ENCODE measurements at places on chromosomes 7 and 10.

- no peak for DNase-seq
Measured at GRCh38 chr7:144656965-144657517, 178.8 kb downstream of the TPK1 start.

GRCh38 chr10:63374991-63375390, 90.8 kb downstream of the JMJD1C start:
- no peak for DNase-seq

DNA sequence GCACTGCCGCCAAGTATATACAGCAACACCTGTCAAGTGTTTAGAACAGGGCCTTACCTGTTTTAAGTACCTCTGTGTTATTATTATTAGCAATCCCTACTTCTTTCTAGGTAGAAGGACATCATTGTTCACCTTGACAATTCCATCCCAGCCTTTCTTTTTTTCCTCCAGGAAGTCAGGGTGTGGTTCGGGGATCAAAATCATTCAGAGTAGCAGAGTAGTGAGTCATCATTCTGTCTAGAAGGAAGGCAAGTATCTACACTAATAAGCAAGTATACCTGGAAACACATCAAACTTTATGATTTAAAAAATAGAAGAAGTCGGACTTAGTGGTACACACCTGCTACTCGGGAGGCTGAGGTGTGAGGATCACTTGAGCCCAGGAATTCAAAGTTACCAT, 25.5 kb upstream of the CAPZA2 start:
- no peak for DNase-seq

GRCh38 chr10:47367646-47368045, 16.4 kb downstream of the ZNF488 start:
- no peak for DNase-seq

DNA sequence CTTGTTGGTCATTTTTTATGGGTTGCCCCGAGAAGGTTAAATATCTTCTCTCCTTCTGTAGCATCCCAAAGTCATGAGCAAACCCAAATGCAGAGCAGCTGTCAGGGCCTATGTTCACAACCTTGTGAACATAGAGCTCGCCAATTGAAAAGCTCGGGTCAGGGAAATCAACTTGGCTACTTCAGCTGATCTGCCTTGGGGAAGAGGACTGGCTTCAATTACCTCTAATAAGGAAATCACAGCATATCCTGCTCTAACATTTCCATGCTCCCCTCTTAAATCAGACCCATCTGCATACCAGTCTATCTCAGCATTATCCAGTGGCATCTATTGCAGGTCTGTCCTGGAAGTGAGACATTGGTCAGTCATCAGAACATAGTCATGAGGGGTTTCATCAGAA, 105.6 kb downstream of the ANKRD26 start:
- DNase-seq: no peak

GRCh38 chr10:62046522-62047227, 145.2 kb downstream of the ARID5B start:
- DNase-seq: peak; percentile 52

DNA sequence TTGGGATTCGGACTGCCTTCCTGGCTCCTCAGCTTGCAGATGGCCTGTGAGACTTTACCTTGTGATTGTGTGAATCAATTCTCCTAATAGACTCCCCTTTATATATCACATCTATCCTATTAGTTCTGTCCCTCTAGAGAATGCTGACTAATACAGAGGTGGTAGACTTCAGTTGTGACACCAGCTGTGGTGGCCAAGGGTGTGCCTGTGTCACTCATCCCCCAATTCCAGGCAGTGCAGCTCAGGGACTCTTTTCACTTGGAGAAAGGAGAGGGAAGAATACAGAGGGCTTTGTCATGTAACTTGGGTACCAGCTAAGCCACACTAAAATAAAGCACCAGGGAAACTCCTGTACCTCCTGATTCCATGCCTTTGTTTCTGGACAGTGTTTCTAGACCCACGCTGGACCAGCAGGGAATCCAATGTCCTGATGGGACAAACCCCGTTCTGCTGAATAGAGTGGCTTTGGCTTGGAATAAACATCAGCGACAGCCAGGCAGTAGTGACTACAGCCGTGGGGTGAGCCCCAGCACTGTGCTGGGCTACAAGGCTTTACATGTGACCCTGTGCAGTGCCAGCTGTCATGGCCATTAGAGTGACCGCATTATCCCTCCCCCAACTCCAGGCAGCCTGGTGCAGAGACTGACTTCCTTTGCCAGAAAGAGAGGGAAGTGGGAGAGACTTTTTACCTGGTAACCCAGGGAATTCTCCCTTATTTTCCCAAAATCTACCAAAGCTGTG, 233.6 kb downstream of the ANK3 start:
- DNase-seq: no peak

DNA sequence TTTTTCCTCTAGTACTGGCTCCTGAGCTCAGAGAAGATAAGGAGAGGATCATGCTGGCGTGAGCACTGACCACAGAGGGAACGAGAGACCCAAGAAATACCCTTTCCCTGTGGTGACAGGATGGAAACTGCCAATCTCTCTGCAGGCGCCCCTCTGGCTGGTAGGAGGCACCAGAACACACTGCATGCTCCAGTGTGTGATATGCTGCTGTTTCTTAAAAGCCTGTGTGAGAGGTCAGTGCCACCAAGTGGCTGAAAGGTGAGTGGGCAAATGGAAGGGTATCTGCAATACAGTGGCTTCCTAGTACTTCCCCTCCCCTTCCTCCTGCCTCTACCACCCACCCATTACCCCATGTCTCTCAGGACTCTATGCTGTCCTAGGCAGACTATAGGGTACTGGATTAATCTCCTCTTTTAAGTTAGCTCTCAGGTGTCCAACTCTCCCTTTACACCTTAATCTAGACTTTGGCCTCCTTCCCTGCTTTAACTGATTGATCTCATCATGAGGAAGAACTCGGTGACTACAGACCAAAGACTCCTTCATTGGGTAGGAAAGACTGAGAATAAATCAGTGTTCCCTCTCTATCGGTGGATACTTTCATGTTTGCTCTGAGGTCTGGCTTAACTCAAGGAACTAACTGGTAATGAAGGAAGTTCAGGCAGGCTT, 283.6 kb downstream of the ADRA2A start:
- peak; percentile 13 for DNase-seq

DNA sequence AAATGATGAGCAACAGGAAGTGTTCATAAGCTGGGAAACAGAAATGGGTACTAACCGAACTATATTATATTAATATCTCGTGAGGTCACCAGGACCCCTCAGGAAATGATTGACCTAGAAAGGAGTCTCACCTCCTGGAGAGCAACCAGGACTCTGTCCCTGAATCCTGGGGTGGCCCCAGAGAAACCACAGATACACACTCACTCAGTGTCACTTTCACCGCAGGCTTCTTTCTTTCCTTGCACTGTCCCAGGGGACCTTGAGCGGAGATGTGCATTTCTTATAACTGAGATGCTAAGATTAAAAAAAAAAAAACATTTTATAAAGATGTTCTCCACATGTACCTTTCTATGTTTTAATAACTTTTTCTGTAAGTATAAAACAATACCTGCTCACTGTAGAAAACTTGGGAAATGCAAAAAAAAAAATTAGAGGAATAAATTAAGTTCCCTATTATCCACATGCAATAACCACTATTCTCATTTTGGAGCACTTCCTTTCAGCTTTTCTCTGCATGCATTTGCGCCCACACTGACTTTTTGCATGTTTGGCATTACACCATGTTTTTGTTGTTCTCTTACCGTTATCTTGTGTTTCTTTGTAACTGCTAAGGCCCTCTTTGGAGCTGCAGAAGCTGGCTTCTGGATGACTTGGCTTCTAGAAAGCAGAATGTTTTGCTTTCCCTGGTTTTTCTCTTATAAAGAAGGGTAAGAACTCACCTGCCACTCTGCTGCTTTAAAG, 15.0 kb downstream of the NOD1 start:
- DNase-seq: no peak

DNA sequence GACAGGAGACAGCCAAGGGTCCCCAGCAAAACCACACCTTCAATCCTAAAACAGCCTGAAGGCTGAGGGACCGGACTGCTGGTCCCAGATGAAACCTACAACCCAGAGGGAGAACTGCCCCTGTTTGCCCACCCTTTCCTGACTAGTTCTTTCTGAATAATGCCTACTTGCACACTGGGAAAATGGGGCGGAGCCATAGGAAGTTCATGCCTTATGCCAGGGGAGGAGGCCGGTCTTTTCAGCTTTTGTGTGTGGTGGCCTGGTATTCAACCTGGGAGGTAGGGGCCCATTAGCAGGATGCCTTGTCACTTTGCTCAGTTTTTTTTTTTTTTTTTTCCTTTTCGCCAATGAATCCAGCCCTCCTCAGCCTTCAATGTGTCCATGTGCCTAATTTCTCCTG, 20.7 kb downstream of the TOMM7 start:
- no peak for DNase-seq

GRCh38 chr10:69492746-69493462, 41.6 kb downstream of the TSPAN15 start:
- no peak for DNase-seq

GRCh38 chr10:87656431-87657072, 3.1 kb upstream of the PAPSS2 start:
- DNase-seq: peak; percentile 34

- no peak for DNase-seq
Measured at GRCh38 chr10:103874730-103875129, 19.4 kb upstream of the SH3PXD2A start.

DNA sequence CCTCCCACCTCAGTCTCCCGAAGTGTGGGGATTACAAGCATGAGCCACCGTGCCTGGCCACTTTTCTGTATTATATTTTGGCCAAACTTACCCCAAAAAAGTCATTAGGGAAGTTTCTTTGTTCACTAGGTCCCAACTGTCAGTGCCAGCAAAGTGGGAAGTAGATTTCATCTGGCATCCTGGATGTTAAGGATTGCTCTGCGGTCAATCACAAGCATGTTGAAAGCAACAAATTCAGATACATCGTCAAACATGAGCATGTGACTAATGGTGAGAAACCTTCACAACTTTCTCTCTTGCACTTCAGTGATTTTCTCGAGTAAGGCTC, 14.3 kb upstream of the LRRC17 start:
- DNase-seq: no peak

- no peak for DNase-seq
Measured at GRCh38 chr10:94997741-94998174, 59.3 kb downstream of the CYP2C9 start.

DNA sequence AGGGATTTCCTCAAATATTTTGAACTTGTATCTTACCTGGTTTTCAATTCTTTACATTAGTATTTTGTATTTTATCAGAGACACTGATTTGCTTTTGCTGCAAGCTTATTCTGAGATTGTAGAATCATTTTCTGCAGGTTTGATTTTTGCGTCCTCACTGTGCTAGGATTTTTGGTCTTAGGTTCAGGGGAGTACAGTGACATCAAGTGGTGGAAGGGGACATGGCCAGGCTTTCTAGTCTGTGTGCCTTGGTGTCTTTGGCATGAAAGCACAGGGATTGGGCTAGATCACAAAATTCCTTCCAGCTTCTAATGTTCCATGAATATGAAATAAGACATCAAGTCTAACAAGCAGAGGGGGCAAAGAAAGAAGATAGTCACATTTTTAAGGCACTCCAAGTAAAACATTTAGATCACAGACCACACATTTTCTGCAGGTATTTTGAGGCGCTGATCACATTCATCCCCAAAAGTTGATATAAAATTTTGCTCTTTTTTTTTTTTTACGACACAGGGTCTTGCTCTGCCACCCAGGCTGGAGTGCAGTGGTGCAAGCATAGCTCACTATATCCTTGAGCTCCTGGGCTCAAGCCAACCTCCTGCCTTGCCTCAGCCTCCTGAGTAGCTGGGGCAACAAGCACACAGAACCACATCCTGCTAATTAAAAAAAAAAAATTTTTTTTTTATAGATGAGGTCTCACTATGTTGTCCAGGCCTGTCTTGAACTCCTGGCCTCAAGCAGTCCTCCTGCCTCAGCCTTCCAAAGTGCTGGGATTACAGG, 124.4 kb downstream of the PON1 start:
- peak; percentile 85 for DNase-seq

DNA sequence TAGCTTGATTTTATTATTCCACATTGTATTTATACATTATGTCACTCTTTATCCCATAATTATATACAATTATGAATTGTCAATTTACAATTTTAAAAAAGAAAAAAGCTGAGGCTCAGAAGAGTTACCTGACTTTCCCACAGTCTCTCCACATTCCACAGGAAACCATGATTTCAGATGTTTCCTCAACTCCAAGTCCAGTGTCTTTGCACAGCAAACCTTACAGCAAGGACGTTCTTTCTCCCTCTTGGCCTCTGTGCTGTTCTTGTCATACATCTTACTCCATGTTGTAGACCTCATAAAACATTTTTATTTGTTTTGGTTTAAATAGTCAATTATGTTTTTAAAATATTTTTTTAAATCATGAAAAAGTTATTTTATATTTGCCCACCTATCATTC, 34.9 kb upstream of the GRB10 start:
- DNase-seq: no peak

- peak; percentile 83 for DNase-seq
Measured at GRCh38 chr10:124701435-124701834, 42.7 kb downstream of the FAM53B start.

- no peak for DNase-seq
Measured at GRCh38 chr7:88888684-88889083, 93.1 kb upstream of the TEX47 start.

DNA sequence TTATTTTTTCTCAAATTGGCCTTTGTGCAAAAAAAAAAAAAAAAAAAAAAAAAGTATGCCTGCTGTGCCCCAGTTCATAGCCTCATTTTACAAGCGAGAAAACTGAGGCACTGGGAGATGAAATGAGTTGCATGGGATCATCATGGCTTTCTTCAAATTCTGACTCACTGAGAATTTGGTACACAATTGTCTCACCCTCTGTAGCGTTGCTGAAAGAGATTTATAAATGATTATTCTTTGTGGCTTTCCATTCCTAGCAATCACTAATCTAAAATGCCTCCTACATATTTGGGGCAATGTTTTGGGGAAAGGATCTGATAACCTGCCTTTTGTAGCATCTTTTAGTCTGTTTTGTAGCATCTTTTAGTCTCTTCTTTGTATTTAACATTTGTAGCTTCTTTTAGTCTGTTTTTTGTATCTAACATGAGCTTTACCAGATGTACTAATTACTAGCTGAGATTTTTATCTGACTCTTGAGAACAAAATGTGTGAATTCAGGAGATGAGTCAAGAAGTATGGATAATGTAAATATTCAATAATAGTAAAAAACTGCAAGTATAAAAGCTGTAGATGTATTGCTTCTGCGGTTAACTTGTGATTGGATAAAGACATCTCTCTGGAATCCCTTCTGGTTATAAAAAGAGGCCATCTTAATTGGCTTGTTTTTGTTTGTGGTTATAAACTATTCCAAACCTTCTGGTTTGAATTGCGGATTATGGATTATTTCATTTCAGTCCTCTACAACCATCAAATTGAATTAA, 161.4 kb downstream of the ARID5B start:
- DNase-seq: peak; percentile 83

Measured in muscle of back (tissue), 13 donors.